ENCODE measurements at places on chromosomes 4 and X.

DNA sequence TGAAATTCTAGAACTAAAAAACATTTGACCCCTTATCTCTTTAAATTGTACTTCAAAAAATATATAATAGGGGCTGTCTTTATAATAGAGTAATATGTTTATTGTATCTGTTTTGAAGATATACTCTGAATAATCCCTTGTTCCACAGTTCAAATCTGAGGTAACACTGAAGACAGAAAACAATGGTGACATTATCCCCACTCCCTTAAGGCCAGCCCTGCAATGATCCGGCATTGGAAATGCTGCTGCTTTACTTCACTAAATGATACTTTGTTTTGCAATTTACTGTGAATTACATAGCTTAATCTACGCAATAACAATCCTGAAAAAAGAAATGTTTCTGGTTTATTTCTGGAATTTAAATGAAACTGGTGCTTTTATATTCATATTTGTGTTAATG is 34.4 kb upstream of the ZFP42 start:
- DNase-seq, result no peak

DNA sequence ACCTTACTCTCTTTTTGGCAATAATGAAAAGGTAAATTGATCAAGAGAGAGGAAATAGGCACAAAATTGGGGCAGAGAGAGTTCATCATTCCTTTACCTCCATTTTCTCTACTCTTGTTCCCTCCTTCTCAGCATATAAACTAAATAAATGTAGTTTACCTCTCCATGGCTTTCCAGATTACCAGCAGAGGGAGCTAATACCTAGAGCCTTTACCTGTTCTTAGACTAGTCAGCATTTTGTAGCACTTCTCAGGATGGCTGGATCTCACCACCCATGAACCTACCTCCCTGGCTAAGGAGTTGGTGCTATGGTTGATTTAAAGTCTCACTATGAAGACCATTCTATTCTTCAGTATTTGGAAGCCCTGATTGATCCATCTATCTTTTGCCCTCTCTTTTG is 15.7 kb downstream of the OFD1 start:
- no peak for DNase-seq

GRCh38 chr4:34516524-34516923 is 1727.8 kb downstream of the ARAP2 start:
- DNase-seq, result no peak

GRCh38 chr4:40486534-40486933 is 143.1 kb downstream of the RBM47 start:
- DNase-seq, result no peak

GRCh38 chr4:185920171-185920570 is 108.2 kb upstream of the SORBS2 start:
- no peak for DNase-seq

- DNase-seq, result no peak
Measured at GRCh38 chr4:34733185-34733941, 1511.0 kb downstream of the ARAP2 start.

- DNase-seq, result no peak
Measured at GRCh38 chr4:86870442-86871069, 21.4 kb upstream of the SLC10A6 start.

- DNase-seq, result no peak
Measured at GRCh38 chrX:154025230-154025629, 5.5 kb upstream of the IRAK1 start.

GRCh38 chr4:184115399-184115798 is 102.3 kb downstream of the ENPP6 start:
- DNase-seq, result no peak

DNA sequence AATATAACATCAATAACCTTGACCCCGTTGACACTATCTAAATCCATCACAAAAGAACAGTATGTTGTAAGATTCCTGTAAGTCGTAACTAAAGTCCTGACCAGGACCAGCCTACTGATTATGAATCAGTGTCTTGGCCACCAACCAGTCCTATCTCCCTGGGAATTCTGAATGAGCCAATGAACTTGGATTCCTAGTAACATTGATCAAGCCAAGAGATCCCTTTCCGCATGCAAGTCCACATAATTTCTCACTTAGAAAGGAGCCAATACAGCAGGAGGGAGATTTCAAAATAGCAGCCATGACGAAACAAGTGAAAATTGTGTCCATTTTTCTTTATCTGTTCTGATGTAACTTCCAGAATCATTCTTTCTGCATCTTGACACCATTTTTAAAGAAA is 9.5 kb downstream of the XPNPEP2 start:
- DNase-seq, result no peak

DNA sequence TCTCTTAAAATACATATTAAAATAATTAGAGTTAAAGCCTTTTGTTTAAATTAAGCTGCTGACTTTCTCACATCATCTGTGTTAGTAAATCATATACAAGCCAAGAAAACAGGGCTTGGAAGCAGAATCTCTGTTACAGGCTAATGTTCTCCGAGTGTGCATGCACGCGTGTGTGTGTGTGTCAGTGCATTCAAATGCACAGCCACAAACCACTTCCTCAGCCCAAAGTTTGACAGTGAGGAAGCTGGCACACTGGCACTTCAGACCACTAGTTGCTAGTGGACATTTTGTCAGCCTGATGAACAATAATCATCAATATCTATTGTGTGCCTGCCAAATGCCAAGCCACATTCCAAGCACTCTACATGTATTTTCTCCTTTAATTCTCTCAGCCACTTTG is 5.6 kb downstream of the MAOB start:
- no peak for DNase-seq

DNA sequence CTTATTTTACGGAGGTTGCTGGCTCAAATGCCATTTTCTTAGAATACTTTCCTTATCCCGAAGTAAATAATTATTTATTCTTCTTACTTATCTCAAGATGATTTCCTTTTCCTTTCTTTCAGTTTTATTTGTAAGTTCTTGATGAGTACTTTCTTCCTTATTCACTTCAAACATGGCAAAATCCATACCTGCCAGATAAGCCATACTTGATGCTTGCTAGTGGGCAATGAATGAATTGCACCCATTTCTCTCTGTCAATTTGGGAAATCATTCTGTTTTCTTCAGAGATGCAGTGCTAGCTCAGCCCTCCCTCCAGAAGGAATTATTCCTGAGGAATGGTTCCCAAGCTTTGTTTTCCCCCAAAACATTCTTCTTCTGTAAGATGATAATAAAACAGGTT is 598.3 kb downstream of the SPRY1 start:
- no peak for DNase-seq

- no peak for DNase-seq
Measured at GRCh38 chr4:10124167-10124930, 7.8 kb upstream of the WDR1 start.

GRCh38 chrX:8103655-8104054 is 67.4 kb downstream of the VCX2 start:
- no peak for DNase-seq

DNA sequence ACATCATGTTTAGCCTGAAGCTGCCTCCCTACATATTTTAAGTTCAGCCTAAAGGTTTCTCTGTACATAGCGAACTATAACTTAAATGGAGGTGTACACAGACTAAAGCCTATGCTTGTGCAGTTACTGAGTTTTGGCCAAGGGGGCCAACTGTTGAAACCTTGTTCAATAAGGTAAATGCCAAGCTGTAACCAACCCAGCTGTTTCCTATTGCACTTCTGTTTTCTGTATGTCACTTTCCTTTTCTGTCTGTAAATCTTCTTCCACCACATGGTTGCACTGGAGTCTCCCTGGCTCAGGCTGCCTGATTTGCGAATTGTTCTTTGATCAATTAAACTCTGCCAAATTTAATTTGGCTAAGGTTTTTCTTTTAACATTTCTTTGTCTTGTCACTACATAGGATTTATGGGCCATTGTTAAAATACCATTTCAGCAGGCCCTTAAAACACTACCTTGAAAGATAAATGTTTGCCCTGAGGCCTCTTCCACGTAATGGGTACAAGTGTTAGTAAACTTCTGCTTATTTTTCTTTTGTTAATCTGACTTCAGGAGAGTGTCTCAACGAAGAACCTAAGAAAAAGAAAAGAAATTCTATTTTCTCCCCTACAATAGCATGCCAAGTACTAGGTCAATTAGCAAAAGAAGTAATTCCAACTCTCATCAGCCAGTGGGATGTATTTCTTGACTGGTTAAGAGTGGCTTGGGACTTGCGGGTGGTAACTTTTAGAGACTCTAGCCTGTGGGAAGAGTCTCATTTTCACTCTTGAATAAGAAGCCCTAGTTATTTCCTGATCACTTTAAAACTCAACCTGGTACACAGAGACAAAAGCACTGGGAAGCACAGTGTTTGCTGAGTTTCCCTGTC is 45.7 kb upstream of the PRSS12 start:
- no peak for DNase-seq

DNA sequence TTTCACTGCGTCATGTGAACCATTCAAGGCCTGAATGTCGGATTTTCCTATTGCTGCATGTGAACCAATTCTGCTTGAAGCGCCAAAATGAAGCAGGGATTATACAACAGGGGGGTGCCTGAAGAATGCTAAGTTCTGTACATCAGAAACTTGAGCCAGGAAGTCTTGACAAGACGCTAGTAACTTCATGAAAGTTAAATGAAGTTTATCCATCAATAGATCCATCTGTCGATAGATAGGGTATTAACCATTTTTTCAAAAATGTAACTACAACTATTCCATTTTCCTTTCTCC is 590 bp upstream of the NAF1 start:
- no peak for DNase-seq

- DNase-seq, result no peak
Measured at GRCh38 chr4:35147761-35148160, 1096.6 kb downstream of the ARAP2 start.

- peak; percentile 42 for DNase-seq
Measured at GRCh38 chr4:168621806-168622589, 125.1 kb downstream of the PALLD start.

DNA sequence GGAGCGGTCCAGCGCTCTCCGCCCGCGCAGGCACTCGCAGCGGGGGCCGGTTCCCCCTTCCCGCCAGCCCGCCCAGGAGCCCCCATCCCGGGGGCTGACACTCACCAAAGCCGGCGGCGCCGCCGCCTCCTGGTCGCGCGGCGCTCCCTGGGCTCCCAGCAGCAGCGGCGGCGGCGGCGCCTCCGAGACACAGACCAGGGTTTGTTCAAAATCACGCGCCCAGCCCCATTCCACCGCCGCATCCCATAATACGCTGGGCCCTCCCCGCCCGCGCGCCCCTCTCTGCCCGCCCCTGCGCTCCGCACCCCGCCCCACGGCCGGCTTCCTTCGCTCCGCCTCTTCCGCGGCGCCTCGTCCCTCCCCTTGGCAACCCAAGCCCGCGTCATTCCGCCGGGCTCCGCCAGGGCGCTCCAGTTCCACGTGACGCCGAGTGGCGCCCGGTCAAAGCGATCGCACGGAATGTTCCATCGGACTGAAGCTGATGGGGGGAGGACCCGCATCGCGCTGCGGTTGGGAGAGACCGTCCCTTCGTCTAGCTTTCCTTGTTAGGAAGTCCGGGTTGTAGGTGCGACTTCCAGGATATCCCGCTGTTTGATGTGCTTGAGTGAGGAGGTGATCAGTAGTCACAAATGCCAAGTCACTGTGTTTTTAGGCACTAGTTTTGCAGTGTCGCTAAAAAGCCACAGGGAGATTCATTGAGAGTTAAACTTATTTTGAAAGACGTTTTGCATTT is 2.2 kb upstream of the LIN54 start:
- DNase-seq, result peak; percentile 97

DNA sequence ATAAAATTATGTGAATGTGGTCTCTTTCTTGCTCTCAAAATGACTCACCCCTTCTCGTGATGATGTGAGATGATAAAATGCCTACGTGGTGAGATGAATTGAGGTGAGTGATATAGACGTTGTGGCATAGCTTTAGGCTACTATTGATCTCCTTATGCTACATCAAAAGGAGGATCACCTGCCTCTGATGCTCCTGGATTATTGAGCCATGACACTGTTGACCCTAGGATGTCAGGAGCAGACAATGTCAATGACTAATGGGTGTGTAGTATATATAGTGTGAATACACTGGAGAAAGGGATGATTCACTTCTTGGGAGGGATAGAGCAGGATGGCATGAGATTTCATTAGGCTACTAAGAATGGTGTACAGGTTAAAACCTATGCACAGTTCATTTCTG is 210.7 kb upstream of the PRPS2 start:
- DNase-seq, result no peak

DNA sequence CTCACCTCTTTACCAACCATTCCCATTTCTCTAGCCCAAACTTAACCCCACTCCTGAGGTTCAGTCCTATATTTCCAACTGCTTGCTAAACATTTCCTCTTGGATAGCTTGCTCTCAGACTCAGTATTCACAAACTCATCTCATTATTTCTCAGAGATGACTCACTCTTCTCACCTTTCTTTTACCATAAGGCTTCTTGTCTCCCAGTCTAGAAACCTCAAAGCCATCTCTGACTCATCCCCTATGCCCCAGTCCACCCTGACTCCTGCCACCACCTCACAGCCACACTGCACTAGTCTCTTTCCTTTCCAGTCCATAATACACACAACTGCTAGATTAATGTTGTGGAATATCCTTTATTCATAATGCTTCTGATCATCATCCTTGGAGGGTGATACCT is 4.8 kb downstream of the FRMPD3 start:
- no peak for DNase-seq

GRCh38 chrX:21766101-21766500 is 8.2 kb upstream of the SMPX start:
- no peak for DNase-seq

GRCh38 chr4:142519342-142519741 is 326.8 kb downstream of the INPP4B start:
- no peak for DNase-seq

GRCh38 chrX:101232316-101232715 is 12.7 kb downstream of the DRP2 start:
- DNase-seq, result no peak

DNA sequence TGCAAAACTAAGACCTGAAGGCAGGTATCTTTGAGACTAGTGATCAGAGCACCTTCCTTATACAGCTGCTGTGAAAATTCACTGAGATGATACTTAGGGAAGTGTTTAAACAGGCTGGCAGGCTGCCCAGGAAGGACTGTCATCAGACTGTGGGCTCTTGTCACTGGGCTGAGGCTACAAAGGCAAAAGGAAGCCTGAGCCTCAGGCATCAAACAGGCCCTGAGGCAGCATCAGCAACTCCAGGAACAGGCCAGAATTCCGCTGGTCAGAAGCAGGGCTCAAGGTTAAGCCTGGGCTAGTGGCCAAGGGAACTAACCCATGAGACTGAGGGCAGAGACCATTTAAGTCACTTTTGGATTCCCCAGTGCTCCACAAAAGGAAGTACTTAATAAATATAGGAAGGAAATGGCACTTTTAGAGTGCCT is 12.8 kb downstream of the PJA1 start:
- no peak for DNase-seq

GRCh38 chr4:140152751-140153418 is 1.1 kb downstream of the MAML3 start:
- DNase-seq, result no peak

- DNase-seq, result no peak
Measured at GRCh38 chr4:123922847-123923246, 526.3 kb downstream of the SPRY1 start.
